ENCODE measurements at places on chromosomes 5 and 9. TPM values are rescaled to one million over a fixed set of nuclear protein-coding genes. Genes with fewer than 3 reads are reported as not detected.
A peak's percentile ranks its signal among the peaks of the same experiment; 100 is the strongest.

DNA sequence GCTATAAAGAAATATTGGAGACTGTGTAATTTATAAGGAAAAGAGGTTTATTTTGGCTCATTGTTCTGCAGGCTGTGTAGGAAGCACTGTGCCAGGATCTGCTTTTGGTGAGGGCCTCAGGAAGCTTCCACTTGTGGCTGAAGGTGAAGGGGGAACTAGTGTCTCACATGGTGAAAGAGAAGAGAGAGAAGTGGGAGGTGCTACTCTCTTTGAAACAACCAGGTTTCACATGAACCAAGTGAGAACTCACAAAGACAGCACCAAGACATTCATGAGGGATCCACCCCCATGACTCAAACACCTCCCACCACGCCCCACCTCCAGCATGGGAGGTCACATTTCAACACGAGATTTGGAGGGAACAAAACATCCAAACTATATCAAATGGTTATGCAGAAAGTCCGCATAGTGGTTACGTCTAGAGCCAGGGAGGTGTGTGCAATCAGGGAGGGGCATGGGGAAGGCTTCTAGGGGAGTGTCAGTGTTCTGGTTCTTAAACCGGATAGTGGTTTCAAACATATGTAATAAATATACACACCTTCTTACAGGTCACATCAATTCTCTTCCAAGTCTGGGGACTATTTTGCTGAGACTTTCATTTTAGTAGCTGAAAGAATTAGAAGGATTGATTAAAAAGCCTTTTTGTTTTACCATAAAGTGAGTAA lies 113.0 kb downstream of the TRIO start:
- no peak for DNase-seq

DNA sequence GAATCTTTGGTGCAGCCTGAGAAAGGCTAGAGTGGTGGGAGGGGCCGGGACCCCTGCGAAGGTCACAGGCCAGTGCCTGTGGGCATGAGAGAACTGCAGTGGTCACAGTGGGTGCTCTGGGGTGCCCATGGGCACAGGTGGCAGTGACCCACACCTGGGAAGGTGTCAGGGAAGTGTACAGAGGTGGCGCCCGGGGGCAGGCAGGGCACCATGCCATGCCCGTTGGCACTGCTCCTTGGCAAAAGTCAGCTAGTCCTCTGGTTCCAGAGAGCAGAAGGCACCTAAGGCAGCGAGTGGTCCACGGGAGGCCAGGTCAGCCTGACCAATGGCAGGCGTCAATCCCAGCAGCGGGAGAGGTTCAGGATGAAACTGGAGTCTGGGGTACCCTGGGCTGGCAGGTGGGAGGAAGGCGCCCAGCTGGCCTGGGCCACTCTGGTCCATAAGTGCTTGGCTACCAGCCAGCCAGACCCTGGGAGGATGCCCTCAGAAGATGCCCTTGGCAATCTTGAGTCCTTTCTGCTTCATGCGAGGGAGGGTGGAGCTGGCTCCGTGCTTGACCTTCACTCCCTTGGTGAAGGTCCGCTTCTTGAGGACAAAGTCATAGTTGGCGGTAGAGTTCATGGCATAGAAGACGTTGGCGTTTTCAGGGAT lies 22.8 kb downstream of the RALGDS start:
- DNase-seq: no peak

- no peak for DNase-seq
These were observed 261.5 kb upstream of the TARS1 start for GRCh38 chr5:33179301-33179700.

DNA sequence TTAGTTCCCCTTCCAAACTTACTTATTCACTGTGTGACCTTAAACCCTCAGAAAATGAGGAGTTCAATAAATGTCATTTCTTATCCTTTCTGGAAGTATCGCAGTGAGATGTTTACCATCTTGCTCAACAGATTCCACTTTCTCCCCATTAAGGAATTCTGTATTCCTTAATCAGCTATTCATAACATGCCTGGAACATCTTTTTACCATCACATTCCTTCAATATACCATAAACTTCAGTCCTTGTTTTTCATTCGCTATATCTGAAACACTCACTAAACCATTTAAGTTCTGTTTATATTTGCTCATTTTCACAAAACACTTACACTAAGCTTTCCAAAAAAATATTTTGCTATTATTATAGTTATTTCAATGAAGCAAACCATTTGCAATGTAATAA lies 1158.6 kb downstream of the CDH12 start:
- DNase-seq: no peak

- peak; percentile 27 for DNase-seq
These were observed 529 bp downstream of the UBAC1 start for GRCh38 chr9:135960411-135961276.

DNA sequence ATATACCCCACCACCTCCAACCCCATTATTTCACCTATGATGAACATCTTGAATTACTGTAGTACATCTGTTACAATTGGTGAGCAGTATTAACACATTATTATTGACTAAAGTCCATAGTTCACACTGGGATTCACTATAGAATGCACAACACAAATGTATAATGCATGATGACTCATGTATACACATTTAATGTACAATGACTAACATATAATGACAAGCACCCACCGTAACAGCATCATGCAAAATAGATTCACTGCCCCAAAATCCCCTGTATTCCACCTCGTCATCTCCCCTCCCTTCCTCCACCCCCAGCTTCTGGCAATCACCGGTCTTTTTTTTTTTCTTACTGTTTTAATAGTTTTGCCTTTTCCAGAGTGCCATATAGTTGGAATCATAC lies 47.1 kb upstream of the NEK6 start:
- no peak for DNase-seq

GRCh38 chr9:92513349-92513748 lies 22.4 kb downstream of the ECM2 start:
- no peak for DNase-seq

DNA sequence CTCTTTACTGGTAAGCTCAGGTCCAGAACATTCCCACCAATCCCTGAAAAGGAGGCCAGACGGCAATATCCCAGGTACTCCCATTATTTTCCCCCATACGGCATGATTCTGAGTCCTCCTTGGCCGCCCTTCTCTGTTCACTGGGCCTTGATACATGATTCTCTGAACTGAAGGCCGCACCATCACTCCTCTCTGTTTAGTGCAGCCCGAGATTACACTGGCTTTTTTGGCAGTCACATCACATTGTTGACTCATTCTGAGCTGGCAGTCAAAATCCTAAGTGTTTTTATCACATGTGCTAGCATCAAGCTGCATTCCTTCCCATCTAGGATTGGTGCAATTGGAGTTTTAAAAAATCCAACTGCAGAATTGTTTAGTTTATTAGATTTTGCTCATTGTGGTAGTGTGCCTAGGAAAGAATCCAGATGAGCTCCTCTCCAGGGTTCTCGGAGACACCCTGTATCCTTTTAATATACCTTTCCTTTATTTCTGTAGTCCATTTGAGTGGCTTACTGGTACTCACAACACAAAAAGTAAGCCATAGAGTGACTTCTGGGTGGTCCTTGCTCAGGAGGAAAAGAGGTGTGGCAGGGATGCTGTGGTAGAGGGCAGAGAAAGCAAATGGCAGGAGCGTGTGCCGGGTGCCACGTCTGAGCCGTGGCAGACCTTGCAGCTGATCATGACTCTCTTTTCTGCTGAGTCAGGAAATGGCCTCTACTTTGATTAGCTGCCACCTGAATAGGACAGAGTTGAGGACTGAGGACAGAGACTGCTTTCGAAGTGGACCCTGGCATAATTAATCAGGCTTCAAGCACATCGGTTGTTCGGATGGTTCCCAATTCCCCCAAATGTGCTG lies 121.1 kb upstream of the IL12B start:
- peak; percentile 97 for DNase-seq

DNA sequence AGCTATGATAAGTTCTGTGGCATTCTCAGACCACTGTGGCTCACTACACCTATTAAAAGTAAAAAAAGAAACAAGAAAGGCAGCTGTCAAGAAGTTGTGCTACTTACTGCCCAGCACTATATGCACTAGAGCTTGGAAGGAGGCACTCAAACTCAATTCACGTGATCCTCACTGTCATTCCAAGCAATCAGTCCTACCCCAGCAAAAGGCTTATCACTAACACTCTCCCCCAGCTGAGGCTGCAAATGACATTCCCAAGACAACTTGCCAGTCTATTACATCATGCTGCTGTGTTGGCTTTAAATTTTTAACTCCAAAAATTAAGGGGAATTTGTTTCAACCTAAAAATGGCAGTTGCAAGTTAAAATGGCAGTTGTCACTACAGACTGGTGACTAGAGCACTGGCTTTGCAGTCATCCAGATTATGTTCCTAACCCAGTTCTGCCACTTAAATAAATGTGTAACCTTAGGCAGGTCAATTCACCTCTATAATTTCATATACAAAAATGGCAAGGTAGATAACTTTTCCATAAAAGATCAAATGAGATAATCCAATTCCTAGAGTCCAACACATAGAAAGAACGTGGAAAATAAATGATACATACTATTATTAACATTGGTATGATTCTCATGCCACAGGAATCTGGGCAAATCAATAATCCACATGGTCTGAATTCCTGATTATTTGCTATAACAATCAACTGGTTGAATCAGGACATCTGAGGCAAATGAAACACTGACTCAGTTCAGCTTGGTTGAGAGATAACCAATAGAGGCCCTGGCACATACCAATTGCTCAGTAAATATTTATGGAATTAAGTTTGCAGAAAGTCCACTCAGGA lies 52.4 kb downstream of the FBXW11 start:
- no peak for DNase-seq

DNA sequence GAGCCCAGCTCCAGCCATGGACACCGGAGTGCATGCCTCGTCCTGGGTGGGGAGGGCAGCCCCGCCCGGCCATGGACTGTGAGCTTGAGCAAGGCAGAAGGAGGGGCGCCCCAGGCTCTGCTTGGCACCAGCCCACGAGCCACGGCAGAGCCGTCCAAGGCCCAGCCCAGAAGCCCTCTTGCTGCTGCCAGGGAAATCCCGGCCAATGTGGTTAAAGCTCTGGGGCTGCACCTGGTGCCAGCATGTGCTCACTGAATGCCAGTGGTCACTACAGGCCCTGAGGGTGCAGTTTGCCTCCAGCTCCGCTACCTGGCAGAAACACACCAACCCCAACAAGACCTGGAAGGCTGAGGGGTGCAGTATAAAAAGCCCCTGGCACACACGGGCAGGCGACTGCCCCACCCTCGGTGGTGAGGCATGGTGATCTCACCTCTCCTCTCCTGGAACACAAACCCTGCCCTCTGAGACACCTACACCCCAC lies 11.8 kb downstream of the BRD3 start:
- DNase-seq: peak; percentile 91

GRCh38 chr9:98506422-98507054 lies 202.2 kb downstream of the GABBR2 start:
- no peak for DNase-seq

- DNase-seq: peak; percentile 23
These were observed 14.6 kb upstream of the LAMC3 start for GRCh38 chr9:130994135-130995085.

GRCh38 chr9:126510564-126510963 lies 103.2 kb upstream of the LMX1B start:
- no peak for DNase-seq

The TMEM250 gene
- 43.2 TPM for total RNA-seq

The PCDHB16 gene
- total RNA-seq: 1.8 TPM

The SNCB gene
- total RNA-seq: not detected

The SYNPO gene
- 6.3 TPM for total RNA-seq

The CAPSL gene
- total RNA-seq: not detected

The GABRP gene
- not detected for total RNA-seq

The ADAMTS13 gene
- total RNA-seq: 6.1 TPM
